ENCODE measurements at places on chromosomes 1 and 21.

- no peak for DNase-seq
Measured at GRCh38 chr21:29145354-29145782, 14.9 kb downstream of the MAP3K7CL start.

- DNase-seq, result no peak
Measured at GRCh38 chr1:1847890-1848289, 43.0 kb downstream of the GNB1 start.

DNA sequence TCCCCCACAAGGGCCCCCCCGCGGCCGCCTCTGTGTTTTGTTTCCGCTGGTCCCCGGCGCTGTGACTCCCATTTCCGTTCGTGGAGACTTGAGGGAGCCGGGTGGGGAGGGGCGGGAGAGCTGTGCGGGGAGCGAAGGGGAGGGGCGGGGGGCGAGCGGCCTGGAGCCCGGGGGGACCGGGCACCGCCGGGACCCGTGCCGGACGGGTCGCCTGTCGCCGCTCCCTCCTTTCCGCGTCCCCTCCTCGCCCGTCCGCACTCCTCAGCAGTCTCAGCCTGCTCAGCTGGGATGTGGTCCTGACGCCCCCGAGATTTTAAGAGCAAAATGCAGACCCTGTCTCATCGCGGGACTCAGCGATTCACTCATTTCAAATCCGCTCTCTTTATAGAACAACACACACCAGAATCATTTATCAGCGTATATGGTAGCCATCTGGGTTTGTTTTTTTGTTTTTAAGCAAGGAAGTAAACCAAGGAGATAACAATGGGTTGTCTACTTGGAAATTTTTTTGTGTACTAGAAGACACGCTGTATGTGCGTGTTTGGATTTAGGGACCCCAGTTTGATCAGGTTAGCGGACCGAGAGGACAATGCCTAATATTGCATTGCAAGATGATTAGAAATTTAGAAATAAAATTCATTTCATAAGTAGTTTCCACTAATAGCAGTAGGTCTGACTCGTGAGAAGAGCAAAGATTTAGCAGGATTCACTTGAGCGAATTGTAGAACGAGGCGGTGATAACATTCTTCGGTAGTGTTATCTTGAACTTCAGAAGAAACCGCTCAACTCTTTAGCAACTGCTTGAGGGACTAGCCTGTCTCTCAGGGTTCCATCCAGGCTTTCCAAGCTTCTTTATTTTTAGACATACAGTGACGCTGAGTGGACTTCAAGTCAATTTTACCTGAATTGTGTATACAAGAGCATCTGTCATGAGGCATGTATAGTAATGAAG, 1.1 kb downstream of the GABPA start:
- peak; percentile 85 for DNase-seq

- DNase-seq, result no peak
Measured at GRCh38 chr1:237211031-237211430, 169.0 kb downstream of the RYR2 start.

- DNase-seq, result no peak
Measured at GRCh38 chr21:17519965-17520609, 7.2 kb downstream of the CXADR start.

DNA sequence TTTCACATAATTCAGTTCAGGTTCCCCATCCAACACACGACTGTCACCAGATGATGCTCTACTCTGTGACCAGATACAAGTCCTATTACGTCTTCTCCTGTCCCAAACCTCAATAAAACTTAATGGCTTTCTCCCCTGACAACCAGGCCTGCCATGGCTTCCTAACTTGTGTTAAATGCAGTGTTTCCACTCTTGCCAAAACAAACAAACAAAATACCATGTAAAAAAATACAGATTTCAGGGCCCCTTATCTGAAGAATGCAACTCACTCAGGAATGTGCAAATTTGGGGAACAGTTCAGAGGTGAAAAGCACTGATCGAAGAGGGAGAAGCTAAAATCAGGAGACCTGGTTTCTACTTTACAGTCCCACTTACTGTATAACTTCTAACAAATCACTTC, 863 bp upstream of the NUF2 start:
- no peak for DNase-seq

DNA sequence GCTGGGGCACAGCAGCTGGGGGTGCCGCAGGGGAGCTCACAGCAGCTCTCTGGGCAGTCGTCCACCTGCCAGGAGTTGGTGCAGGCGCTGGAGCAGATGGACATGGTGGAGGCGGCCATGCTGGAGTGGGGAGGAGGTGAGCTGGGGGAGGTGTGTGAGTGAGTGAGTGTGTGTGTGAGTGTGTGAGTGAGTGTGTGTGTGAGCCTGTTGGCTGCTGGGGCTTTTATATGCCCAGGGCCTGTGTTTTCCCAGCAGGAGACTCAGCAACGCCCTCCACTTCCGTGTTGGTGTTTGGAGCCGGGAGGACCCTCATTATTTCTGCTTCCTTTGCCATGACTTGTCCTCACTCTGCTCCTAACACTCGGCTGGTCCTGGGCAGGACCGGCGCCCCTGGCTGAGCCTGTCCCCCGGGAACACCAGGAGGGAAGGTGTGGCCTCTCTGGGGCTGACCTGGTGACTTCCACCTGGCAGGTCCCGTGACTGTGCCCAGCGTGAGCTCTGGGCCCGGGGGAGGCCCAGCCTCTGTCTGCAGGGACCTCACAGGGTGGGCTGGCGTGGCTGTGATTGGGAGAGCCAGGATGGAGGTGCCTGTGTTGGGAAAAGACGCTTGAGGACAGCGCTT, at the start of gene KRTAP10-2:
KRTAP10-2 (minus strand) TSS at position 166 of the 622 bp plus-strand sequence; CDS start at position 119, 47 bp downstream.
- DNase-seq, result peak; percentile 18
